ENCODE measurements at places on chromosomes 13 and 19.
A peak's percentile ranks its signal among the peaks of the same experiment; 100 is the strongest.

DNA sequence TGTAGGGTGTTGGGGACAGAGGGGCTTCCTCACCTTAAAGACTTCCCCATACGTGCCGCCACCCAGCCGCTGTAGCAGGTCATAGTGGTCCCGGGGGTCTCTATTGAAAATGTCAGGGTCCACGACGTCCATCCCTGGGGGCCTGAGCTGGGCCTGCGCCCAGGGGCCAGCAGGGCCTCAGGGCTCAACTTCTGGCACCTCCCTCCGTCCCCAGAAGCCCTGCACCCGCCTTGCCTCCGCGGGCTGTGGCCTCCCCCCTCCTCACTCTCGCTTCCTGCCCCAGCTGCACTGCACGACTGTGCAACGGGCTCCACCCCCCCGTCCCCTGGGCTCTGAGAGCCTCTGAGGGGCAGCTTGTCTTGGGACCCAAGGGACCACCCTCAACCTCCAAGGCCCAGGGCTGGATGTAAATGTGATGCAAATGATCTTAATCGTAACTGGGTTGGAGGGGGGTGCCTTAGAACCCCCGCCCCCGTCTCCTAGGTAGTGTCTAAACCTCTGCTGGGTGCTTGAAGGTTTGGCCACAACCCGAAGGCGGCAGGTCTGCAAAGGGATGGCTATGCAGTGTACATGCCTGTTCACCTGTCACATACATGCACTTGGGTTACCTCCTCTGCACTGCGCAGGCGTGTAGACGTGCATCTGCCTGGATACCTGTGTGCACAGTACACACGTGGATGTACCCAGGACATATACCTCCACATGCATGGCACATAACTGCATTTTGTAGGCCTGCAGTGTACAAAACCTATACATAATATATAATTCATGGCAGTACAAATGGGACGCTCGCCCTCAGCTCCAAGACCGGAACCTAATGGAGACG is at the start of gene MAP4K1:
TSS of gene MAP4K1 (minus strand) at position 190 of the 826 bp plus-strand sequence. CDS start at position 132, 58 bp downstream.
- DNase-seq, result peak; percentile 39

DNA sequence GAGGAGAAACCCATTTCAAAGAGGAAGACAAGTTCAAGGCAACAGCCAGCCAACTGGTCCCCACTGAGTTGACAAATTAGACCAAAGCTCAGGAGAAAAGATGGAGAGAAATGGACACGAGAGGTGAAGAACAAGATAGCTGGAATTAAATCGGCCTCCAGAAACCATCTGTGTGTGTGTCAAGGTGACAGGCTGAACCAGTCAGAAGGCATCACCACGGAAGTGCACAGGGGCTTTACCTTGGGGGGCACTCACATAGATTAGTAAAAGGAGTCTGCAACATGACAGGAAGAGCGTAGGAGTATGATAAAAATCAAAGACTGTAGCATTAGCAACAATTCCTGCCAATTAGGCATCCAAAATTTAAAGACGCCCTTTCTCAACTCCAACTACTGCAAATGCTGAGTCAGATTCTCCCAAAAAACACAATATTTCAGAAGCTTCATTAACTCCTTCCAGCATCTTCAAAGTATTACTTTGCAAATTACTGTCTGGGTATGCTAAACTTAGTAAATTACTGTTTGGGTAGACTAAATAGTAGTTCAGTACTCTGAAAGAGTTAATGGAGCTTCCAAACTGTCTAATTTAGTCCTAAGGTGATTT is 66.2 kb downstream of the FOXO1 start:
- DNase-seq, result no peak

DNA sequence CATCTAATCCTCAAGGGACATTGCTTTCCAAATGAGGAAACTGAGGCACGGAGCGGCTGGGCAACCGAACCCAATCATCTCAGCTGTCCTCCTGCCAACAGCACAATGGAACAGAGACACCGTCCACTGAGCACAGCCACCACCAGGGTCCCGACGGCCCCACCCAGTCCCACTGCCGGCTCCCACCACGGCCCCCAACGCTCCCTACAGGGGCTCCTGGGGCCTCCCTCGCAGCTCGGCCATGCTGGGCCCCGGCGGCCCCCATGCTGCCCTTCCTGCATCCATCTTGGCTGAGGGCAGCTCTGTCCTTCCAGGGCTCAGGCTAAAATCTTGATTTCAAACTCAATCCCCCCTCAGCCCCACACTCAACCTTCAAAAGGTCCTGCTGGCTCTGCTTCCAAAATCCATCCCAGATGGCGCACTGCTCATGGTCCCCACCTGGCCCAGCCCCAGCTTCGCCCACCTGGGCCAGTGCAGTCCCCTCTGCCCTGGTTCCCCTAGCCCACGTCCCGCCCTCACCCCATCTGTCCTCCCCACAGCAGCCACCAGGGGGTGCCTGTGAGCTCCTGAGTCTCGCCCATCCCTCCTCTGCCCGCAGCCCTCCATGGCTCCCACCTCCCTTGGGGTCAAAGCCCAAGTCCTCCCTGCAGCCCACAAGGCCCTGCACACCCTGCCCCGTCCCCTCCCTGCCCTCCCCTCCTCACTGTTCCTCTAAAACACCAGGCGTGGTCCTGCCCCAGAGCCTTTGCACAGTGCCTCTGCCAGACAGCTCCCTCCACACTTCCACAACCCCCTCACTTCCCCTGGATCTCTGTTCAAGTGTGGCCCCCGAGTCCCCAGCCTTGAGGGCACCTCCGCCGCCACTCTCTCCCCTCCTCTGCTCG is 7.9 kb downstream of the PIP5K1C start:
- no peak for DNase-seq

- DNase-seq, result no peak
Observed at GRCh38 chr19:46295401-46296201, 1.2 kb upstream of the HIF3A start.

GRCh38 chr19:41551212-41551610 is 24.8 kb upstream of the CEACAM21 start:
- no peak for DNase-seq

DNA sequence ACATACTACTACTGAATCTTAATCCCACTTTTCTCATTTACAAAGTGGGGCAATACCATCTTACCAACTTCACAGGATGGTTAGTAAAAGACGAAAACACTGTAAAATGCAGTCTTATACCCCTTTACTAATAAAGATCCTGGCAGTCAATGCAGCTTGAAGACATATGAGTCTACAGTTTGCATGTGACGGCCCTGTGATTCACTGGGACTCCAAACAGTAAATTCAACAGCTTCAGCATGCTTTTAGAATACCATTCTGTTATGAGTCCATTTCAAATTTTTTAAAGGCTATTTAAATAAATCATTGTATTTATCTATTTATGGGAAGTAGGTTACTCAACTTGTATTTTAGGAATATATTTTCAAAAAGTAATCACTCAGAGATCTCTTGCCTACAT is 629.1 kb downstream of the LIG4 start:
- DNase-seq, result no peak

DNA sequence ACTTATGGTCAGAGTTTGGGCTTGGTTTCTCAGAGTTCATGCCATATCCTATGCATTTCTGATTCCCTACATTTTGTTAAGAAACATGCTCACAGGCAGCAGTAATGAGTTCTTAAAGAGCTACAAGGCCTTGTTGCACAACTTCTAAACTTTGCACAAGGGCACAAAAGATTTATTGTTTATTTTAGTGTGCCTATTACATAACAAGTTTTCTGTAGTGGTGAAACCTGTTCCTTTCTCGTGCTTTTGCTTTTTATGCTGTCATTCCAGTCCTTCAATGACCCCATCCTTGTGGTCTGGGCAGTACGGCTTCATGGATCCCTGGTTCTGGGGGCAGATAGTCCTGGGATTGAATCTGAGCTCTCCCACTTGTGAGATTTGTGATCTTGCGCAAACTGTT is 17.8 kb downstream of the ZNF507 start:
- no peak for DNase-seq

GRCh38 chr13:39095500-39095899 is 57.2 kb downstream of the NHLRC3 start:
- no peak for DNase-seq

DNA sequence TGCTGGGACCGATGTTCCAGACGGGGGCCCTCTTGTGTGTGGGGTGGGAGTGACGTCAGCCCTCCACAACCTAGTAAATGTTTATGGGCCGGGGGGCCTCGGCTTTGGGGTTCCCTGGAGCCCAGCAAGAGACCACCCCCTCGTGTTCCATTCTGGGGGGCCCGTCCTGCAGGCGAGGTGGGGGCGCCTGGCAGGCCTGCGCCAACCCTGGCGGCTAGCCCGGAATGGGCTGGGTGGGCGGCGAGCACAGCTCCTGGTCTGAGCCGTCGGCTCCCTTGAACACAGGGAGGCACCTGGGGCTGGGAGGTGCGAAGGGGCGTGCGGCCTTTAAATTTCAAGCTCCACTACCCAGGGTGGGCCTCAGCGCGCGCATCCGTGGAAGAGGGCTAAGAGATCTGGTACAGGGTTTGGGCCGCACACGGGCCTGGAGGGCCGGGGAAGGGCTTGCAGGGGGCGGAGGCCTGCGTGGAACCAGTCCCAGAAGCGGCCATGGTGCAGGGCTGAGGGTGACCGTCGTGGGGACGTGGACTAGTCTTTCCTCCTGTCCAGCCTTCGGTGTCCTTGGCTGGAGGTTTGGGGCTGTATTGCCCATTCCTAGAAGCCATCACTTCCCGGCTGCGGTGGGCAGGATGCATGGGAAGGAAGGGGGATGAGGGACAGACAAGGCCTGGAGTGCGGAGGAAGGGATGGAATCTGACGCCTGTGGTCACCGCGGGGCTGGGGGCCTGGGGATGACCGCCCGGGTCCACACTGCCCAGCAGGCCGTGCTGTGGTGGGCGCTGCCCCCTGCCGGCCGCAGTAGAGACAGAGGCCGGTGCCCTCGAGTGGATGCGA is 11.4 kb downstream of the NDUFA11 start:
- no peak for DNase-seq

DNA sequence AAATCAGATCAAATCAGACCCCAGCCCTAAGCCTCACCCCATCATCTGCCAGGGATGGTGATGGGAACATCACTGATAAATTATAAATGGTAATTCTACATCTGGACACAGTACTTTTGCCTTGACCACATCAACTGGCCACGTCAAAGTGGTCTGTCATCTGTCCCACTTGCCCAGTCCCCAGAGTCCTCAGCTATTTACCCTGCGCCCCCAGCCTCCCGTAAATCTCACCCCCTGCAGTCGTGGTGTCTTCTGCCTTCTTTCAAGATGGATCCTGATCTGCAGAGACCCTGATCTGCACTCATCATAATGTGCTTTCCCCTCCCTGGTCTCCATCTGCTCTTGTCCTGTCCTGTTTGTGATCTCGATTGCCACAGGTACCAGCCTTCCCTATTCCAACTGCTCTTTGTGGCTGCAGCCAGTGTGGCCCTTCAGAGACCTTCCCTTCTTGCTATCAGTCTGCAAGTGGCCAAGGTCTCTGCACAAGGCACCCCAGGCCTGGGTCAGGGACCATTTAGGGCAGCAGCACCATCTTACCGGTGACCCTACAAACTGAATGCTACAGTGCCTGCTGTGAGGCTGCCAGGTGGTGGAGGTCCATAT is 26.7 kb upstream of the POP4 start:
- DNase-seq, result no peak

DNA sequence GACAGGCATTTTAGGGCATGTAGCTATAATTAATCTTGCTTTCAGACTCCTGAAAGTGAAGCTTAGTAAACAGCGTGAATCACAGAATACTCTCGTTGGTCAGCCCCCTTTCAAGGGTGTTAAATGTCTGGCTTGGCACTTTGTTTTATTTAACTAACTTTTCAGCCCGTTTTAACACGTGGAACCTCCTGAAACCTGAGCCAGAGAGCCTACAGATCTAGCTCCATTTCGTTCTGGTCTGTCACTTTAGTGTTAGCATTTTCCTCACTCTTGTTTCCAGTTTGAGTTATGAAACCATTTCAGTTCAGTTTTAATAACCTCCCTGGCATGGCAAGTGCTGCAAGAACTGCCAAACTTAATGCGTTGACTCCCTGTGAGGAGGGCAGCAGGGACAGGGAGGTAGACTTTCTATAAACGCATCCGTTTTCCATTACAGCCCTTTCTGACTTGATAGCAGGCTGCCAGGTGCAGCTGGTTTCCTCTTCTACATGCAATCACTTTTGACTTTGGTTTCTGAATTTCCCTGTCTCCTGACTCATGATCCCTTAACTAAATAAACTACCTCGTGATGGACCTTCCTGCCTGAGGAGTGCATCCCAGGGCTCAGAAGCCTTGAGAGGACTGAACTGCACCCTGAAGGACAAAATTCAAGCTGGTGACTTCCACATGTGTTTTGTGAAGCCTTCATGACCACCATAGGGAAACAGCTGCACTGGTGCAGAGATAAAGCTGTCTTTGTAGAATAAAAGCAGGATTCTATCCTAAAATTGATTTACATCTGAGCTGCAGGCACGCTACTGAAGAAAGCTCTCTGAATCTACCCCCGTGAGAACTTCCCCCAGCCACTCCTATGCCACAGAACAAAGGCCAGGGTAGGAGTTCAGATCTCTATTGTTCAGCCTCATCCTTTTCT is 192.6 kb downstream of the DLEU7 start:
- DNase-seq, result no peak

- no peak for DNase-seq
Observed at GRCh38 chr19:29880498-29881081, 61.4 kb upstream of the URI1 start.
